T-helper 9 cell (primary cell): ENCODE measurements at places on chromosomes 7 and 10.
A peak's percentile ranks its signal among the peaks of the same experiment; 100 is the strongest.

- DNase-seq, result no peak
These were observed 106.5 kb upstream of the SEMA3C start for GRCh38 chr7:81025360-81025759.

- no peak for DNase-seq
These were observed 67.1 kb upstream of the AGBL3 start for GRCh38 chr7:134919240-134919641.

GRCh38 chr10:68096913-68097516 lies 12.3 kb upstream of the MYPN start:
- no peak for DNase-seq

- no peak for DNase-seq
These were observed 86.8 kb upstream of the ZMIZ1 start for GRCh38 chr10:78981970-78982281.

- DNase-seq, result no peak
These were observed 155.9 kb downstream of the FGFR2 start for GRCh38 chr10:121442086-121442935.

DNA sequence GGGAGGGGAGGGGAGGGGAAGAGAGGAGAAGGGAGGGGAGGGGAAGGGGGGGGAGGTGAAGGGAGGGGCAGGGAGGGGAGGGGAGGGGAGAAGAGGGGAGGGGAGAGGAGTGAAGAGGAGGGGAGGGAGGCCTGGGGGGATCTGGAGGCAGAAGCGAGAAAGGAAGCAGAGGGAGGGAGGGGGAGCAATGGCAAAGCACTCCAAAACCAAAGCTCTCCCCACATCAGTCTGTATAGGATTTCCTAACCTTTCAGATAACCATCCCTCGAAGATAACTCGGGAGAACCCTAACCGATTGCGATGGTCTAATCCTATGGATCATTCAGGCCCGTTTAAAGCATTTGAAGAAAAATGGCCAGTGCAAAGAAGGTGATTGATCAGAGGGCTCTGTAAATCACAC lies 19.0 kb downstream of the EBF3 start:
- DNase-seq, result no peak

DNA sequence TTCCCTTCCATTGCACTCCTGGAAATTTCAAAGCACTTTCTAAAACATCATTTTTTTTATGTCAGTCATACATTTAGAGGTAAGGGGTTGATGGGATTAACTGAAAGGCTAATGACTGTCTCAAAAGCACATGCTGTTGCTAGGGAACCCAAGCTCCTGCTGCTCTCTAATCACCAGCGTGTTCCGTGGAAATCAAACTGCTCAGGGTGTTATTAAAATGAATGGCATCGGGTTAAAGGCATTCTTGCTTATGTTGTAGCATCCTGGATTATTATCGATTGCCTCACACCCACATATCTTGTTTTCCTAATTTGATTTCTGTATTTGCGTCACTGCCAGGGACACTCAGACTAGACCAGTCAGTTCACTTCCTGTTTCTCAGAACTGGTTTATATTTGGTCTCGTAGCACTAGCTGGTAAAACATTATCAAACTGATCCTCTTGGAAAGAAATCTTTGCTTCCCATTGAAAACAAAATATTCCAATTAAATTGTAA lies 216.5 kb upstream of the MKLN1 start:
- no peak for DNase-seq

DNA sequence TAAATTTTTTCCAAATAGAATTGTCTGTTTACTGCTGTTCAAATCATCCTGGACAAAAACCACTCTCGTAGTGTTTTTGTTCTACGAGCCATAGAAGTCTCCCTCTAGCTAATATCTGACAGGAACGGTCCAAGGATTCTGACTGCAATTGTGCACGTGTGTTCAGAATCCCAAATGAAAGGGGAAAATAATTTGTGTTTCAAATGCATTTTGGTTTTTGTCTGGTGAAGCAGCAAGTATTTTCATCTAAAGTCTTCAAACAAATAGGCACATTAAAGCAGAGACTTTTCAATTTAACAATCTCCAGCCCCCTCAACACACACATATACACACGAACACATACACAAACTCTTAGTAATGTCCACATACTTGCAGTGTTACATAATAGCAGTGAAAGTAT lies 475 bp downstream of the NEUROD6 start:
- no peak for DNase-seq

GRCh38 chr10:43053825-43054224 lies 23.0 kb upstream of the RET start:
- DNase-seq, result no peak

DNA sequence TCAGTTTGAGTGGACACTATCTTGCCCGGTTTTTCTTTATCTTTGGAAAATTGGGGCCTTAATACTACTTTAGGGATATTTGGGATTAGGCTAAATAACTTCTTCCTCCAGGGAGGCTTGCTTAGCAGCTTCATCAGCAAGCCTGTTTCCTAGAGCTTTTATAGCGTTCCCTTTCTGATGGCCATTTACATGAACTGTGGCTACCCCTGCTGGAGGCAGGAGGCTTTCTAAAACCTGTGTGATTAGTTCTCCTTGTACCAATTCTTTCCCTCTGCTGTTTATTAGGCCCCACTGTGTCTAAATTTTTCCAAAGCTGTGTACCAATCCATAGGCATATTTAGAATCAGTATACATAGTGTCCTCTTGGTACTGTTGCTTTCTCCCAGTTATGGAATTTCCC lies 61.7 kb upstream of the CNTNAP2 start:
- DNase-seq, result no peak

DNA sequence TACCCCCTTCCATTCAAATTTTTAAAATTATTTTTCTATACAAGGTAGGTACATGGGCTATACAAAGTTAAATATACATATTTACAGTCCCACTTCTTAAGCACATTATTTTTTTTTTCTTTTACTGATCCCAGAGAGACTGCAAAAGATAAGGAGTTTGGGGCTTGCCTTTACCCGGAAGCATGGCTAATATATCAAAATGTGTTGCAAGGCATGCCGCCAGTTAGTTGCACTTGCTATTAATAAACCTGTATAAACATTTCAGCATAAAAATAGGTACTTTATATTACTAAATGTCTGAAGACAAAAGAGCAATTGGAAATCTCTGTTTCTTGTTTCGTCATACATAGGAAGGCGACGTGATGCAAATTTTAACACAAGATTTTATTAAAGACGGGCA lies 21.5 kb upstream of the PDLIM1 start:
- no peak for DNase-seq

GRCh38 chr7:42093349-42093905 lies 143.6 kb downstream of the GLI3 start:
- no peak for DNase-seq

GRCh38 chr10:22666287-22667092 lies 47.9 kb downstream of the PIP4K2A start:
- peak; percentile 39 for DNase-seq

DNA sequence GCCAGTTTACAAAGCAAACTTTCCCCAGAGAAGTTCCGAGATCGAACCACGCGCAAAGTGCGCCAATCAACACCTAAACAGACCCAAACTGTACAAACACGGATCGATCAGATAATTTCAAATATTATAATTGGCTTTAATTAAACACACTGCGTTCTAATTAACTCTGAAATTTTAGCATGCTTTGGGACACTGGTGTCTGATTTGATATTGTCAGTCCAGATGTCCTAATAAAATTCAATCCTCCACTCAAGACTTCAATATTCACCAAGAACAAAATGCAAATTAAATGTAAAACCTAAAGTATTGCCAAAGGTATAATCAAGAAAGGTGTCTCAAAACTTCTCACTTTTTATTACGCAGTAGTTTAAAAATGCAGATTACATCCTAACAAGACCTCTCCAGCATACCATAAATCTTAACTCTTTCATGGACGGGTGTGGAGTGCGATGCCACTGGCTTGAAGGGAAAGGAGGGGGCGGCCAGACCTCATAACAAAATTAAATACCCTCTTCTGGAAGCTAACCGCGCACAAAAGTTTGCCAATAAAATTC lies 5.9 kb upstream of the EBF3 start:
- no peak for DNase-seq

DNA sequence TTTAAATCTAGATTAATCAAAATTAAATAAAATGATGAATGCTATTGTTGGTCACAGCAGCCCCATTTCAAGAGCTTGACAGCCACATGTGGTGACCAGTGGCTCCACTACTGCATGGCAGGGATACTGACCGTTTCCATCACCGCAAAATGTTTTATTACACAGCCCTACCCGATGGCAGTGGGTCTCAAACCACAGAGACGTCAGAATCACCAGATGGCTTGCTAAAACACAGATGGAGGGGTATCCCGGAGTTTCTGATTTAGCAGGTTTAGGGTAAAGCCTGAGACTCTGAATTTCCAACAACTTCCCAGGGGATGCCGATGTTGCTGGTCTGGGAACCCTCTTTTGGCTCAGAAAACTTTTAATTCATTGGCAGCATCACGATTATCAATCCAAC lies 47.9 kb downstream of the RSU1 start:
- DNase-seq, result no peak

GRCh38 chr7:6023974-6024435 lies 7.2 kb upstream of the ANKRD61 start:
- DNase-seq, result no peak

DNA sequence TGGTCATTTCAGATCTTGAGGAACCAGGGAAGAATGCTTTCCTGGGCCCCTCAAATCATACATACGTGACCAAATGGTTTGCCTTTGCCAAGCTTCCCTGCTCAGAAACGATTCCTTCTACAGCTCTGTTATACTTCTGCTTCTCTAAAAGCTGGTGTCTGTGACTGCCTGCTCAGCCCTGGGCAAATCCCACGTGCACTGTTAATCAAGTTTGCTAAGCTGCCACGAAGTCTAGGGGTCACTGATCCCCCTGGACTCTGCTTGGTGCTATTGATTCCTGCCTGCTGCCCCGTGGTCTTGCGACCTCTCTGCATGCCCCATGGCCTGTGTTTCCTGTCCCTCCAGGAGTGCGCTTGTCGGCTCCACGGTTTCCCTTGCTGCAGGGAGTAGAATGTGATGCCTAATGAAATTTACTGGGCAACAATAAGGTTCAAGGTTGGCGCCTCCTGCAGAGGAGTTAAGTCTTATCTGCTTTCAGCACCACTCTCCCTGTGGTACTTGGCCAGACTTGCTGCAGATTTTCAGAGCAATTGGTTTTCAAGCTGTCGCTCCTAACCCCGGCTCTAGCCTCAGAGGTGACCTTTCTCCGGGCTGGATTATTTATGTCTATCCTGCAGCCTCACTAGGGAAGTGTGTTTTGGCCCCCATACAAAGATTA lies 201.6 kb upstream of the FZD8 start:
- DNase-seq, result no peak

DNA sequence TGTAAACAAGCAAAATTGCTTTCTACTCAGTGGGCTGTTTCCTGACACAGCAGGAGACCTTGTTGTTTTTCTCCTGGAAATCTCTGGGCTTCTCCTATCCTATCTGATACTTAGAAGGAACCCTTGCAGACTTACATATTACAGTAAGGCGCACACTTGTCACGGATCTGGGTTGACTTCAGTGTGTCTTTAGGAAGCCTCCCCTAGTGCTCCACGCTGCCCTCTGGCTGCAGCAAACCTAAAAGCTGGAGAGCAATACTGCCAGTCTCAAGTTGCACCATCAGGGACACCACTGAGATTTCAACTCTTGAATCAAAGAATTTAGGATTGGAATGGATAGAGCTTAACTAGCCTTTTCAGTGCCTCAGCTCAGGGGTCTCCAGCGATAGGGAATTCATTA lies 495.3 kb downstream of the LRMDA start:
- no peak for DNase-seq

DNA sequence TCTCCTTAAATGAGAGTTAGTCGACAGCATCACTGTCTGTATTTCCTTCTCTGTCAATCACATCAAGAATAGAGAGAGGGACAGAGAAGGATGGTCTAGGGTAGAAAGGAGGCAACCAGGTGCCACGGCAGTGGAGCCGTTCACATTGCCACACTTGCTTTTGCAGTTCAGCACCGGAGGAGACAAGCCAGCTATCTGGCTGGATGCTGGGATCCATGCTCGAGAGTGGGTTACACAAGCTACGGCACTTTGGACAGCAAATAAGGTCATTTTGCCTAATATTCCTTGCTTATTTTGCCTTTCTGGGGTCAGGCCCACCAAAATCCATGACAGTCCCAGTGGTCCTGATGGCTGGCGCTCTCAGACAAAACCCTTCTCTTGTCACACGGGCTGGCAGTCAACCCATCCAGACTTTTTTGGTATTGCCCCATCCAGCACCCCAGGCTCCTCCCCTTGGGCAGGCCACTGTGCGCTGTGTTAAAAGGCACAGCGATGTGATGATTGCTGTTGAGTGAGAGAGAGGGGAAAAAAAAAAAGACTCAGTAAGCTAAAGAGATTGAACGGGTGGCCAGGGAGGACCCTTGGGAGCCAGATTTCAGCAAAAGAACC lies 8.4 kb downstream of the CPA2 start:
- no peak for DNase-seq

- no peak for DNase-seq
These were observed 931 bp downstream of the SH2D4B start for GRCh38 chr10:80538481-80539185.

- DNase-seq, result no peak
These were observed 551.8 kb downstream of the PHTF2 start for GRCh38 chr7:78350391-78350790.

DNA sequence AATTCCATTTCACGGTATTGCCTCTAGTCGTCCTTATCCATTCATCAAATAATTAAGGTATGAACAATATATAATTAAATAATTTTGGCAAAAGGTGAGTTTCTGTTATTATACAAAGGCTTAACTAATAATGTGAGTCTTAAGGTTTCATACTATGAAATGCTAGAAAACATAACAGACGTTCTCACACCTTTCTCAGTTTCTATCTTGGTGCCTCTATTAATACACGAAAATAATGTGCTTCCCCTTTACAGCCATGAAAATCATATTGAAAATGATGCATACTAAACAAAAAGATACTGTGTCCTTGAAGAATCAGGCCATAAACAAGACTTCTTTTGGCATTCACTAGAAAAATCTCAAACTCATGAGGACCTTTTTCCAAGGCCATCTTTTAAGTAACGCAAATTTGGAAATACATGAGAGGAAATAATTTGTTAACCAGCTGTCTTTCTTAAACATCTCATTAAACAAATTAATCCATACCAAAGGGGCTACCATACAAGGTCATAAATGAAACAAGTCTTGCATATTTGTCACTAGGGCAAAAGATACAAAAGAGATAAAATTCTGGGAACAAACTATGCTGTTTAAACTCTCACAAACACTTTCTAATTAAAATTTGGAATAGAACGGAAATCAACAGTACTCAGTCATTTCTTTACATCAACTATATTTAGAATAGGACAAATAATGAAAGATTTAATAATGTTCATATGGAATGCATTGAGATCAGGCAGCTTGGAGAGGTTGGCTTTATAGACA lies 53.9 kb upstream of the CAV2 start:
- DNase-seq, result no peak

GRCh38 chr7:139566736-139567646 lies 43.5 kb downstream of the CLEC2L start:
- no peak for DNase-seq

DNA sequence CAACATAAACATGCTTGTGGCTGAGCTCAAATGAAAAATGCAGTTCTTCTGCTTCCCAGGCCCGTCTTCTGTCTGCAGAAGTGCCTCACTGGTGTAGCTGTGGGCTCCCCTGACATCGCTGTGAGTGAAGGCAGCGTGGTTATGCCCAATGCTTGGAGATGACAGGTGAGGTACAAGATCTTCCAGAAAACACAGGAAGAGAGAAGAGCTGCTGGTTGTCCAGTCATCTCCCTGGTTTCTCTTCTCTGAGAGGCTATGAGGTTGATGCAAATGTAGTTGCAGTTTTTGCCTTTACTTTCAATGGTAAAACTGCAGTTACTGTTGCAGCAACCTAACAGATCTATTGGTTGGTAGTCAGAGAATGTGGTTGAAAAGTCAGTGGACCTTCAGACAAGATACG lies 223.6 kb downstream of the GATA3 start:
- no peak for DNase-seq

GRCh38 chr10:95246582-95247051 lies 44.2 kb downstream of the PDLIM1 start:
- peak; percentile 48 for DNase-seq
